ENCODE measurements at places on chromosomes 13 and 19. TPM values are rescaled to one million over a fixed set of nuclear protein-coding genes. Genes with fewer than 3 reads are reported as not detected.

GRCh38 chr19:13212759-13213330 is 62.6 kb downstream of the IER2 start:
- DNase-seq = peak; percentile 80

GRCh38 chr13:100710176-100710575 is 35.6 kb upstream of the TMTC4 start:
- DNase-seq = no peak

- no peak for DNase-seq
Observed at GRCh38 chr13:20685092-20685491, 18.4 kb upstream of the IL17D start.

GRCh38 chr13:24931450-24932251 is 164.3 kb upstream of the PABPC3 start:
- no peak for DNase-seq

DNA sequence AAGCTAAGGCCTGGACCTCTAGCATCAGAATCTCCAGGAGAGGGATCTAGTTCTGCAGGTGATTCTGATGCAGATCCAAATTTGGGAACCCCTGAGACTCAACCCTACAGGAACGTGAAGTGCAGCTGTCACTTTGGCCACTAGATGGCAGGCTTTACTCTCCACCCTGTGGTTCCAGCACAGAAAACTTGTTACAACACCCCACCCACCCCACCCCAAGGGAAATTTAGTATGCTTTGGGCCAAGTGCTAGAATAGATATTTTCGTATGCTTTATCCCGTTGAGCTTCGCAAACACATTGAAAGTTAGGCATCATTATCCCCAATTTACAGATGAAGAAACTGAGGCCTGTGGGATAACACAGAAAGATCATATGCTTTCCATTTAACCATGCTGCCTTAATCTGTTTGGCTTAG is 232.0 kb downstream of the B3GLCT start:
- peak; percentile 52 for DNase-seq

GRCh38 chr13:110447801-110448200 is 113.7 kb downstream of the RAB20 start:
- DNase-seq = no peak

- DNase-seq = no peak
Observed at GRCh38 chr13:113982296-113982661, 8.4 kb upstream of the C13orf46 start.

GRCh38 chr19:55091126-55091910 is 15.6 kb downstream of the EPS8L1 start:
- no peak for DNase-seq

GRCh38 chr13:111926501-111927180 is 140.3 kb upstream of the SOX1 start:
- no peak for DNase-seq

GRCh38 chr19:16791942-16792341 is 37.3 kb upstream of the SIN3B start:
- DNase-seq = no peak

- peak; percentile 39 for DNase-seq
Observed at GRCh38 chr19:53158119-53158656, 665 bp downstream of the ZNF347 start.

GRCh38 chr19:7257148-7258040 is 36.8 kb downstream of the INSR start:
- DNase-seq = peak; percentile 24

GRCh38 chr19:46447006-46447405 is 18.3 kb upstream of the PNMA8C start:
- DNase-seq = no peak

DNA sequence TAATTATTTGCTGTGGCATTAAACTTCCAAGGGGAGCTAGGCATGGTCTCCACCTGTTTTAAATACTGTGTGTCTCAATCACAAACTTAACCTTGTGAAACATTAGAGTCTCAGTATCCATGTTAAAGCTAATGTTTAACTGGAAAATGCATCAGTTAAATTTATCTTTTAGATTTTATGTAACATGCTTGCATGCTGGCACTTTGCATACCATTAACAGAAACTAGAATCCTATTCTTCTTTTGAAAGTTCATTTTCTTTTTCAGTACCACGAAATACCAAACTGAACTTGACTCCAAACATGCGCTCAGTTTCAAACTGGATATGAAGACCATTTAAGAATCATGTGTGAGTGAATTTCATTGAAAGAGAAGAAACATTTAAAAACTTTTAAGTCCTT is 328.9 kb upstream of the SLC10A2 start:
- DNase-seq = no peak

DNA sequence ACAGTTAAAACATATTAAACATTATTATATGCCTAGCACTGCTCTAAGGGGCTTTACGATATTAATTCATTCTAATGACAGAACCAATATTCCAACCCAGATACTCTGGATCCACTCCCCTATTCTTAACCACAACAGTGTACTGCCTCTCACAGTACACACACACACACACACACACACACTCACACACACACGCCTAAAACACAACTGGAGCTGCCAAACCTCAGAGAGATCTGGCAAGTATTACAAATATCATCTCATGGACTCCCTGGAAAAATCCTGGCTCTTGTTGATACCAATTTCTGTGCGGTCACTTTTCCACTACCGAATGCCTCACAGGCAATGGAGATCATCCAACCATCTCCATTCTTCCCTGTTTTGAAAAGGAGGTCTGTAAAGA is 1.3 kb downstream of the ZNF780A start:
- DNase-seq = no peak

DNA sequence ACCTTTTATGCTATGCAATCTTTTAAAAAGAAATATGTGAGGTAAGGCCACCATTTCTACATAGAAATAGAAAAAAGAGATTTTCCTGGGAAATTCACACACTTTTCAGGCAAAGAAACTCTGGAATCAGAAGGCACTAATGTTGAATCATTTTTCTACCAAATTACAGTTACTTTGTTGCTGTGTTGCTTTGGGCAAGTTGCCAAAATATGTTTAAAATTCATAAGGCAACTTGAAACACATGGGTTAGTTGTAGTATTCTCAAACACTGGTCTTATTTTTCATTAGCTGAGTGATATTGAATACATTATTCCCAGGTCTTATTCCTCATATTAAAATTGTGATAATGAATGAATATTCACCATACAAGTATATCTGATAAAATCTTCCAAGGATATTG is 195.0 kb upstream of the SLITRK1 start:
- DNase-seq = no peak

GRCh38 chr19:46466536-46467196 is 4.7 kb downstream of the PNMA8A start:
- peak; percentile 30 for DNase-seq

DNA sequence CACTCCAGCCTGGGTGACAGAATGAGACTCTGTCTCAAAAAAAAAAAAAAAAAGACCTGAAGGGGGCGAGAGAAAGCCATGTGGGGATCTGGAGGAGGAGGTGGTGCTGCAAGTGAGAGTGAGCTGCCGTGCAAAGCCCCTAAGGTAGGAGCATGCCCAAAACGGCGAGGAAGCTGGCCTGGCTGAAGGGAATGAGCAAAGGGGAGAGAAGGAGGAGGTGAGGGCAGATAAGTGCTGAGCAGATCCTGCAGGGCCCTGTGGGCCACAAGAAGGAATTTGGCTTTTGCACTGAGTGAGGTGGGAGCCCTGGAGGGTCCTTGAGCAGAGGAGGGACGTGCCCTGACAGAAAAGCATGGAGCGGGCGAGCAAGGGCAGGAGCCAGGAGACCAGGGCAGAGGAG is 19.4 kb upstream of the ADGRE5 start:
- DNase-seq = no peak

DNA sequence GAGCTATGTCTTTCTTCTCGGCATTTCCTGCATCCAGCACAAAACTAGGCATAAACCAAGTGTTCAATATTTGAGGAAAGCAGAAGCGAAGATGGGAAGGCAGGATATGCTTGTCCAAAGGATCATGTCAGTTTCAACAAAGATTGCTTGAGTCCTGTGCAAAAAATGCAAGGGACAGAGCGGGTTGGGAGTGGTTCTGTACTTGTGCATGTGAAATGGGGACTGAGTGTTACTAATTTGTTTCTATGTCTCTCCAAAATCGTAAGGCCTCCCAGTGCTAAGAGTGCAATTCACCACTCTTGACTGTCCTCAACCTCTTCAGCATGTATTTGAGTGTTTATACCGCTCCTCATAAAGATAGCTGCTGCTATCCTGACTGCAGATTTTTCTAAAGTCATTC is 166.2 kb downstream of the DLEU7 start:
- DNase-seq = no peak

GRCh38 chr19:460877-461720 is at the start of gene SHC2:
TSS of gene SHC2 (minus strand) at chr19:461033. CDS start at chr19:460996, 37 bp downstream.
- DNase-seq = peak; percentile 34

DNA sequence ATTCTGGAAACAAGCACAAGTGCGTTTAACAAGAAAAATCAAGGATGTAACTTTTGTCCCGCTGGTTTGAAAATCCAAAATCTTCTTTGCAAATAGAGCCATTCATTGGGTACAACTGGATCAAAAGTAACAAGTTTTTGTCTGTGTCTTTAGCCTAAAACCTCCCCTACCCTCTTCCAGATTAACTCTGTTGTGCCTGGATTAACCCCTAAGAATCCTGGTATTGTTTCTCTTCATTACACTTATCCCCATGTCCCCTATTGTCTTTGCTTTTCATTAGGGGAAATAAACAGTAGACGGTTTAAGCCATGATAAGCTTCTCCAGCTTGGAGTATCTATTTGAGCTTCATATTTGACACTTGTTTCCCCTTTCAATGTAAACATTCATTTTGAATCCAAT is 242.1 kb upstream of the ARGLU1 start:
- no peak for DNase-seq

- no peak for DNase-seq
Observed at GRCh38 chr13:98781045-98781444, 28.6 kb upstream of the SLC15A1 start.

ZNF234 gene
- total RNA-seq = 10.1 TPM

ZNF439 gene
- total RNA-seq = 14.6 TPM

ICAM3 gene
- total RNA-seq = 2.6 TPM

SPIB gene
- 45.7 TPM for total RNA-seq

SLC27A1 gene
- total RNA-seq = 4.0 TPM

RFPL4A gene
- not detected for total RNA-seq

TRPC4 gene
- not detected for total RNA-seq

ZNF426 gene
- 6.7 TPM for total RNA-seq

LGALS7B gene
- not detected for total RNA-seq

TTYH1 gene
- total RNA-seq = 4.8 TPM

IL4I1 gene
- 2.1 TPM for total RNA-seq

All from transverse colon (tissue), 4 donors.